Activated CD4-positive, alpha-beta T cell treated with anti-CD3 and anti-CD28 coated beads, Interleukin-2, amount 50 U/mL, for 16 hours (primary cell): ENCODE measurements at places on chromosomes 3 and 15.

- peak; percentile 61 for DNase-seq
Observed at GRCh38 chr3:124620600-124621063, 109.6 kb upstream of the UMPS start.

GRCh38 chr3:144200466-144200865 lies 228.8 kb downstream of the DIPK2A start:
- DNase-seq, result no peak

GRCh38 chr3:72177075-72178050 lies 392.4 kb upstream of the PROK2 start:
- peak; percentile 6 for DNase-seq

- DNase-seq, result peak; percentile 37
Observed at GRCh38 chr3:149299938-149300801, 33.3 kb downstream of the TM4SF18 start.

- no peak for DNase-seq
Observed at GRCh38 chr3:56902468-56903160, 100.9 kb upstream of the ARHGEF3 start.

DNA sequence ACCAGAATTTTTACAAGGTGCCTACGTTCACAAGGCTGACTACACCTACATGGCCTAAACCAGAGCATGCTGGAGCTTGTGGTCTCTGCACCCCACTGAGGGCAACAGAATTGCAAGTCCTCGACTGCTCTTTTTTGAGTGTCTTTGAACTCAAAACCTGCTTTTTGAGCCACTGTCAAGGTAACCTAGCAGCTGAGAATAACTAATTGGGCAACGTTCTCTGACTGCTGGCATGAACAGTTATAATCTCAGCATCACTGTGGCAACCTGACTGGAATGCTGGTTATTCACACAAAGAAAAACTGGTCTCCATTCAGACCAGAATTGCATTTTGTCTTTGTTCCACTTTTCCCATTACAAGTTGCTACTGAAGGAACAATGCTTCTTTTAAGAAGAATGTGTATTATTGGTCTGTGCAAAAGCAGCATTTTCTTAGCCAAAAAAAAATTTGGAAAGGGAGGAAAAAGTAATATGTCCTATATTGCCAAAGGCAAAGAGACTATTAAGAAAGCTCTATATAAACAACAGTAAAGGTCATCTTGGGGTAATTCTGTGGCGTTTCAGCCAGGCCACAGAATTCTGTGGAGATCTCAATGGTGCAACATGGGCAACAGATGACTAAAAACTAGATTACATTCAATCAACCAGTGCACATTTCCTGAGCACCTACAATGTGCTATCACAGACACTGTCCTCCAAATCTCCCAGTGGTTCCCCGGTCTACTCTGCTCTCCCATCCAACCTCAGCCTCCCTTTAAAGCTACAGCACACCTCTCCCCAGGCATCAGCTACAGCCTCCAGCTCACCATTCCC lies 76.8 kb downstream of the TNIK start:
- DNase-seq, result no peak

DNA sequence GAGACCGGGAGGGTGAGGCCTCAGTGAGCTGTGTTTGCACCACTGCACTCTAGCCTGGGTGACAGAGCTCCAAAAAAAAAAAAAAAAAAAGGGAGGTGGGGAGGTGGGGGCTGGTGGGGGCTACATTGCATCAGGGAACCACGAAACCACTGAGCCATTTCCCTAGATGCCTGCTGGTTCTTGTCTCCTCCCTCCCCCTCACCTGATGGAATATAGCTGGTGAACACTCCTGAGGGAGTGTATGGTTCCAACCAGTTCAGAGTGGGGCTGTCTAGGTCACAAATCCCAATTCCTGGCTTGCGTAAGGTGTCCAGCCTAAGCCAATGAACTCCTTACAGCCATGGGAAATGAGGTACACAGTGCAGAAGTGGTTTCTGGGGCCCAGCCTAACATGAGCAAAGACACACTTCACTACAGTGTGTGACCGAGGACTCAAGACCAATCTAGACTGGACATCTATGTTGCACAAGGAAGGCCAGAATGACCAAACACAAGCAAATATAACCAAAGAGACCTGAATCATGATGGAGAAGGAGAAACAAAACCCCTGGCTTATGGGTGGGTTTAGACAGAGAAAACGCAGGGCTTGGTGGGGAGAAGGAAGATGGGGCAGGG lies 39.1 kb upstream of the OSBPL11 start:
- no peak for DNase-seq

DNA sequence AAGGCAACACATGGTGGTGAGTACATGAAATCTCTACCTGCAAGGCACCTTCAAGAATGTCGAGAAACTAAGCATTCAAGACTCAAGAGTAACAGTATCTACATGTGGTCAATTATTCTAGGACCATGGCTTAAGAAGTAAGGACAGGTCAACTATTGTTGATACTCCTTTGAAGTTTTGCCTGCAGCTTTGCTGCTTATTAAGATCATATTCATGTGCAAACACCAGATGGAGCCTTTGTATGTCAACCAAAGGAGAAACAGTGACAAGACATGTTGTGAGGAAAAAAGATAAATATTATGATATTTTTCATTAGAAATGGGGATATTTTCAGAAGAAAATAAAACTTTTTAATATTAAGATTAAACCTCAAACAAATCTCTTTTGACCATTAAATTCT lies 52.3 kb upstream of the FGF7 start:
- no peak for DNase-seq

- no peak for DNase-seq
Observed at GRCh38 chr3:186843039-186843432, 526 bp downstream of the ADIPOQ start.
